Vagina (tissue), 2 donors: ENCODE measurements at places on chromosomes 1 and 21.

DNA sequence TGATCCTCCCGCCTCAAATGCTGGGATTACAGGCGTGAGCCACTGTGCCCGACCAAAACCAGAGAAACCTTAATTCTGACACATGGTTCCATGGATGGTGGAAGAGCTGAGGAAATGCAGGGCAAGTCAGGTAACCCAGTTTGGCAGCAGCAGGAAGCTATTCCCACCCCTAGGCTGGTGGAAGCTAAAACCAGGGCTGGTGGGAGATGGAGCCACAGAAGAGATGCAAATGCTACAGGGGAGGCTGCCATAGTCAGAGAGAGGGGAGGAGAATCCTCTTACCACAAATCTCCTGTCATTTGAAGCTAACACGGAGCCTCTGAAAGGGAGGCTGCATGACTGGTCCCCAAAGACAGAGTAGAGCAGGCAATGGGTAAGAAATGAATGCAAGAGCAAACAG, 4.1 kb upstream of the CDC42BPA start:
- H3K27me3 ChIP-seq, result no peaks in the 10 kb centered on the region
- H3K36me3 ChIP-seq, result no peaks in the 10 kb centered on the region
- H3K4me1 ChIP-seq, result no peaks in the 10 kb centered on the region
- H3K27ac ChIP-seq, result no peak overlapping the region
- no peak overlapping the region for H3K4me3 ChIP-seq

- H3K36me3 ChIP-seq, result no peaks in the 10 kb centered on the region
- DNase-seq, result no peak
- no peak overlapping the region for H3K27ac ChIP-seq
- H3K4me1 ChIP-seq, result no peaks in the 10 kb centered on the region
- no peaks in the 10 kb centered on the region for H3K27me3 ChIP-seq
Measured at GRCh38 chr1:70874818-70875217, 172.8 kb downstream of the PTGER3 start.

DNA sequence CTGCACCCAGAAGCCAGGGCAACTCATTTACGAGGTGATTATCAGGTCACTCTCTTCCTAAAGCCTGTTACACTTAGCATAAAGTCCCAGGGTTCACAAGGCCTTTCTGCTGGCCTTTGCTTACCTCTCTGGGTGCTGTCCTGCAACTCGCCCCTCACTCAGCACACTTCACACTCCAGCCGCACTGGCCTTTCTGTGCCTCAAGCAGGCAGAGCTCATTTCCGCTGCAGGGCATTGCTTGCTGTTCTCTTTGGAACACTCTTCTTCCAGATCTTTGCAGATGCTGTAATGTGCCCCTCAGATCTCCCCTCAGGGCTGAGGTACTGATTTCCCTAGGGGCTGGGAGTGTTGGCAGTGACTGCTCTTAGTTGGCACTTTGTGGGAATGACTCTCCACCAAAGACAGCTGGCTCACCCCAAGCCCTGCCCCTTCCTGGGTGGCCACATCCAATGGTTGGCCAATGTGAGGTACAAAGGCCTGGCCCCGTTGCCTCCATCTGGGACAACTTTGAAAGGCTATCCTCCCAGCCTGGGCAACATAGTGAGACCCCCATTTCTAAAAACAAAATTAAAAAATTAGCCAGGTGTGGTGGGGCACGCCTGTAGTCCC, 50.8 kb upstream of the SSBP3 start:
- no peaks in the 10 kb centered on the region for H3K4me1 ChIP-seq
- H3K4me3 ChIP-seq, result no peak overlapping the region
- no peaks in the 10 kb centered on the region for H3K27me3 ChIP-seq
- H3K36me3 ChIP-seq, result no peaks in the 10 kb centered on the region
- no peak for DNase-seq

- no peaks in the 10 kb centered on the region for H3K27me3 ChIP-seq
- H3K36me3 ChIP-seq, result no peaks in the 10 kb centered on the region
- no peak overlapping the region for H3K4me3 ChIP-seq
- H3K4me1 ChIP-seq, result no peaks in the 10 kb centered on the region
Measured at GRCh38 chr1:113153116-113153803, 80.3 kb downstream of the LRIG2 start.

DNA sequence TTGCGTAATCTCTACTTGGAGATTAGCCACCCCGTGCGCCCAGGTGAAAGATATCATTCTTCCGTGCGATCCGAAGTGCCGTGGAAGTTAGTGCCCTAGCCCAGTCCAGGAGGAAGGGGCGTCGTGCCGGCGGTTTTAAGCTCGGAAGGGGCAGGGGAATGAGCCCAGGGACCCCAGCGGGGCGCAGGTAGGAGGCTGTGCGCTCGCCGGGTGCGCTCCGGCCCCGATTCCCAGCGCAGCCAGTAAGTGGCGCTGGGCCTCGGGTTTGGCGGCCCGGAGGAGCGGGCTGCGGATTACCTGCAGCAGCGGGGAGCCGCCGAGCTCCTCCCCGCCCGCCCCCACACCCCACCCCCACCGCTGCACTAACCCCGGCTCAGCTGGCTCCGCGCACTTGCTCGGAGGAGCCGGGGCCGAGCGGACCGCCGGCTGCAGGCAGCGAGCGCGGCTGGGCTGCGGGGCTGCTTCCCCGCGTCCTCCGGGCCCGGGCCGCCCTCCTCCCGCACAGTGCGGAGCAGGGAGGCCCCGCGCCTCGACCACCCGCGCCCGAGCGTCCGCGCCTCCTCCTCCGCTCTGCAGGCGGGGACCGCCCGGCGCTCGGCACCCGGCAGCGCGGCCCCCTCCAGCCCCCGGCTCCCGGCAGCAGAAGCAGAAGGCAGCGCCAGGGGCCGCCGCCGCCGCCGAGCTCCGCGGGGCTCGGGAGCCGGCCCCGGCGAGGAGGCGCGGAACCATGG, at the start of gene RYR2:
Gene RYR2 (plus strand): TSS at position 390 of the 731 bp plus-strand sequence. CDS start 338 bp downstream, at position 728.
- H3K36me3 ChIP-seq, result no peaks in the 10 kb centered on the region
- H3K27ac ChIP-seq, result peak within 1 kb of the TSS; percentile 20
- peak within 1 kb of the TSS; percentile 56 for H3K4me3 ChIP-seq

- no peaks in the 10 kb centered on the region for H3K4me1 ChIP-seq
- H3K4me3 ChIP-seq, result no peak overlapping the region
- no peaks in the 10 kb centered on the region for H3K27me3 ChIP-seq
- DNase-seq, result no peak
Measured at GRCh38 chr1:172411791-172412338, 8.6 kb upstream of the C1orf105 start.

- no peaks in the 10 kb centered on the region for H3K4me1 ChIP-seq
- no peaks in the 10 kb centered on the region for H3K27me3 ChIP-seq
- H3K4me3 ChIP-seq, result no peak overlapping the region
- DNase-seq, result no peak
Measured at GRCh38 chr1:246367041-246367440, 140.0 kb downstream of the SMYD3 start.

- no peak overlapping the region for H3K27ac ChIP-seq
- H3K27me3 ChIP-seq, result no peaks in the 10 kb centered on the region
- no peak for DNase-seq
Measured at GRCh38 chr1:107141491-107142126, 770 bp downstream of the NTNG1 start.

GRCh38 chr1:227732586-227733308, 2.4 kb downstream of the JMJD4 start:
- H3K27ac ChIP-seq, result no peak overlapping the region
- DNase-seq, result no peak
- peaks cover 59% of the 10 kb centered on the region for H3K4me1 ChIP-seq
- peaks cover 7% of the 10 kb centered on the region for H3K36me3 ChIP-seq
- H3K4me3 ChIP-seq, result no peak overlapping the region

- H3K27me3 ChIP-seq, result no peaks in the 10 kb centered on the region
- H3K36me3 ChIP-seq, result no peaks in the 10 kb centered on the region
- no peak overlapping the region for H3K4me3 ChIP-seq
- no peak overlapping the region for H3K27ac ChIP-seq
Measured at GRCh38 chr1:77926561-77927357, 38.3 kb downstream of the NEXN start.

DNA sequence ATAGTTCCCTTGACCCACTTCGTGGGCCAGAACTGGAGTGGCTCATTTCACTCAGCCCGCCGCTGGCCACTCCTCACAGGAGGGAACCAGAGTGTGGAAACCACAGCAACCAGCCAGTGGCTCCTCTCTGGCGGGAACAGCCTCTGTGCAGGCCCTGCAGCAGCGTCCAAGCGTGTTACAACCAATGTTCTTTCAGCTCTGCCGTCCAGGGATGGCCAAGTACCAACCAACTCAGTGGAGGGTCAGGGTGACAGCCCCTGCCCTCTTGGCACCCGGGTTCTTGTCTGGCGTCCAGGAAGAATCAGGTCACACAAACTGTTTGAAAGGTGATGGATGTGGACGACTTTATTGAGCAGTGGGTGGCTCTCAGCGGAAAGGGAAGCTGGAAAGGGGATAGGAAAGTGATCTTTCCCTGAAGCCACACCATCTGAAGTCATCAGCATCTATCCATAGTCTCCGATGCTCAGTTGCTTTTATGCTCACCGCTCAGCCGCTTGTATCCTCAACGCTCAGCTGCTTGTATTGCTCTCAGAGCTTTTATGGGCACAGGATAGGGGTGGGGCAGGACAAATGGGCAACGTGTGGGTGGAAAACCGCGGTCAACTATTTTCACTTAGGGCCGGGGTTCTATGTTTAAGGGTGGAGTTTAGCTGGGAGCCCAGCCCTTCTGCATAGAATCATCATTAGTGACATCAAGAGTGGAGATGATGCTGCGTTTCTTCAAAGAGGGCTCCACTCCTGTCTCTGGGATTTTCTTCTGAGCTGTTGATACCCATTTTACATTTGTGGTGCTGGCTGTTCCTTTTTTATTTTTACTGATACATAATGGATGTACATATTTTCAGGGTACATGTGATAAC, 250.2 kb downstream of the RRAGC start:
- peak; percentile 64 for DNase-seq
- no peaks in the 10 kb centered on the region for H3K4me1 ChIP-seq
- no peaks in the 10 kb centered on the region for H3K27me3 ChIP-seq
- no peaks in the 10 kb centered on the region for H3K36me3 ChIP-seq

- no peak overlapping the region for H3K4me3 ChIP-seq
- H3K36me3 ChIP-seq, result no peaks in the 10 kb centered on the region
- no peak overlapping the region for H3K27ac ChIP-seq
Measured at GRCh38 chr1:186299570-186299969, 75.5 kb downstream of the TPR start.

- no peak overlapping the region for H3K27ac ChIP-seq
- H3K4me3 ChIP-seq, result no peak overlapping the region
- H3K4me1 ChIP-seq, result no peaks in the 10 kb centered on the region
- H3K36me3 ChIP-seq, result no peaks in the 10 kb centered on the region
Measured at GRCh38 chr1:32859915-32860314, 10.8 kb downstream of the FNDC5 start.

DNA sequence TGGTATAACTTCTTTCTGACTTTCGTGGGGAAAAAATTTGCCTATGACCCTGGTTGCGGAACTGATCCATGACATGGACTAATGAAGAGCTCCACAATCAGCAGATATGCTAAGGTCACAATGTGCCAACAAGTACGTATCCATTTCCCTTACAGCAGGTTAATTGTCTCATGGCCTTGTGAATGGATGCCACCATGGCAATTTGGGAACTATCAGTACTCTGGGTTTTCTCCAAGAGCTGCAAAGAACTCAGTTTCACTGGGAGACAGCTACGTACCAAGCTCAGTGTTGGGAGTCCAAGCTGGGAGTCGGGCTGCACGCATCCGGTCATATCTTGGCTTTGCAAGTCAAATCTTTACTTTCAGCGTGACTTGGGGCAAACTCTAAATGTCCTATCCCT, 64.8 kb downstream of the TIAM1 start:
- DNase-seq, result no peak
- no peak overlapping the region for H3K27ac ChIP-seq
- no peak overlapping the region for H3K4me3 ChIP-seq

DNA sequence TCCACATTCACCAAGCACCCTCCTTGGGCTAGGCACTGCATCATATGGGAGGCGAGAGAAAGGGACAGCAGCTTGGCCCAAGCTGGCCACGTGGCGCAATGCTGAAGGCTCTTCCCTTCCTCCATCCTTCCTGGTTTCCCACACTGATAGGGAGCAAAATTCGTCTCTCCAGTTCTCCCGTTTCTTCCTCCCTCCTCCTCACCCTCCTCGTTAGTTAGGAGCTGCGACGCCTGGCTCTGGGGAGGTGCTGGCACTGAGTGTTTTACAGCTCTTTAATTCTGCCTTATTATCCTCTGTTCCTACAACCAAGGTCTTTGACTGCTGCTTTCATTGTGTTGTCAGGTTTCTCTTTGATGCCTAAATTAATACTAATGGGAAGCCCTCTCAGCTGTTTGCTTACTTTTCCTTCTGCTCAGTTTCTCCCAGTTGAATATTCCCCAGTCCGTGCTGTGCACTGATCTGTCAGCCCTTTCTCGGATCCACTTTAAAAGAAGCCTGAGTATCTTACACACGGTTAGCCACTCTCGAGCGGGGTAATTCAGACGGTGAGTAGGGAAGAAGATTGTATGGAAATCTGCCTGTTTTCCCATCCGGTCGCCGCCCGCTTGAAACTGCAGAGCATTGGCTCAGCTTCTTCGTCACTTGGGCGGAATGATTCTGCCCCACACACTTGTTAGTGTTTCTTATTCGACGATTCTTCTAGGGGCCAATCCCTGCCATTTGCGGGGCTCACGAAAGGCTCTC, 56.2 kb upstream of the SMYD2 start:
- peak overlapping the region; percentile 32 for H3K4me3 ChIP-seq
- no peak overlapping the region for H3K27ac ChIP-seq
- H3K36me3 ChIP-seq, result no peaks in the 10 kb centered on the region

GRCh38 chr1:242523719-242524570, 552 bp downstream of the PLD5 start:
- peak overlapping the region; percentile 31 for H3K4me3 ChIP-seq
- H3K4me1 ChIP-seq, result peaks cover 16% of the 10 kb centered on the region
- no peak for DNase-seq
- H3K27me3 ChIP-seq, result no peaks in the 10 kb centered on the region
- no peak overlapping the region for H3K27ac ChIP-seq

- H3K36me3 ChIP-seq, result peaks cover 7% of the 10 kb centered on the region
- DNase-seq, result no peak
- H3K27me3 ChIP-seq, result no peaks in the 10 kb centered on the region
- peaks cover 13% of the 10 kb centered on the region for H3K4me1 ChIP-seq
Measured at GRCh38 chr1:12495725-12496124, 122.3 kb downstream of the DHRS3 start.

DNA sequence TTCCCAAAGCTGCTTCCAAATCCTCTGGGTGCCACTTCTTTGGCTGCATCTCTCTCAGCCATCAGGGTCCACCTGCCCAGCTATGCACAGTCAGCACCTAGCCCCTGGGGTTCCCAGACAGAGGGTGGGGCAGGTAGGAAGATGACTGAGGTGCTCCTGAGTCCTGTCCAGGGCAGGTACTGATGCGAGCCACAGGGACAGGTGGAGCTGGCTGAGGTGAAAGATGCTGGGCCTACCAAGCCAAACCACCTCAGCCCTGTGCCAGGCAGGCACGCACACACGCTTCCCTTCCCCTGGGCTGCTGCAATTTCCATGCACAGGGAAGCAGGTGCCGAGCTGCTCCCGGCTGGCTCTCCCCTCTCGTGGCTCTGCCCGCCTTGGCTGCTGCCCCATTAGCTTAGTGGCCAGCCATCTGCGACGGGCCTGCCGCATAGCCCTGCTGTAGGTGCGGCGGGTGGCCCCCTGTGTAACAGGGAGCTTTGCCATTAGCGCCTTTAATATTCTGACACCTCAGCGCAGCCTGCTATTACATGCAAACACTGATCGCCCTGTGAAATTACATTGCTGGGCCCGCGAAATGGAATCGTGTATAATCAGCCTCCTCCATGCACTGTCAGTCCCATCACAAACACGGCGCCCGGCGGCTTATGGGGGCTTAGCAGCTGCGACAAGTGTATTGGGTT, 38.9 kb downstream of the DMAP1 start:
- no peaks in the 10 kb centered on the region for H3K27me3 ChIP-seq
- H3K27ac ChIP-seq, result no peak overlapping the region
- no peak for DNase-seq
- H3K4me3 ChIP-seq, result no peak overlapping the region
- H3K36me3 ChIP-seq, result no peaks in the 10 kb centered on the region
